ENCODE measurements at places on chromosomes 7 and 10.

DNA sequence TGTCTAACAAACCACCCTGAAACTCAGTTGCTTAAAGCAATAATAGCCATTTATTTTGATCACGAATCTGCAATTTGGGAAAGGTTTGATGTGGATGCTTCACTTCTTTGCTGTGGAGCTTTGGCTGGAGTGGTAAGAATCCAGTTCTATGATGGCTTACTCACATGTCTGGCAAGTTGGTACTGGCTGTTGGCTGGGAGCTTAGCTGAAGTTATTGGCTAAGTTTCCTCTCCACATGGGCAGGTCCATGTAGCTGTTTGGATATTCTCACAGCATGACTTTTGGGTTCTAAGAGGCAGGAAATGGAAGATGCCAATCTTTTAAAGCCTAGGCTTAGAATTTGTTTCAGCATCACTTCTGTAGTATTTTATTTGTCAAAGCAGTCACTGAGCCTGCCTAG lies 277.6 kb upstream of the NRP1 start:
- DNase-seq, result no peak

DNA sequence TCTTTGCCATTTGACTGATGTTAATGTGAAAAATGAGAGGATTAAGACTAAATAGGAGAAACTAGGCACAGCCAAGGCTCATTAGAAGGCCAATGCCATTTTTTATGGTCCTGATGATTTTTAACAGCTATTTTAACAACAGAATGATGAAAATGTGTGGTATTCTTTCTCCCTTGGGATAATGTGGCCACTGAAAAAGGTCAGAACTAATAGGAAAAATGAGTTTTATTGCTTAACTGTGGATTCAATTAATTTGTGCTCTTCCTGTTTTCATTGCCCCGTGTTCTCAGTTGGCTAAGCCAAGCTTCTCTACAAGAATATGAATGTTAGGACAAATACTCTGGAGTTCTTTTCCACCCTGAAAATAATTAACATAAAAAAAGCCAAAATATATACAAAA lies 56.6 kb downstream of the BMPER start:
- no peak for DNase-seq

- DNase-seq, result no peak
Measured at GRCh38 chr10:33098951-33099663, 141.1 kb upstream of the ITGB1 start.

- no peak for DNase-seq
Measured at GRCh38 chr10:77163670-77164348, 473.8 kb downstream of the KCNMA1 start.

DNA sequence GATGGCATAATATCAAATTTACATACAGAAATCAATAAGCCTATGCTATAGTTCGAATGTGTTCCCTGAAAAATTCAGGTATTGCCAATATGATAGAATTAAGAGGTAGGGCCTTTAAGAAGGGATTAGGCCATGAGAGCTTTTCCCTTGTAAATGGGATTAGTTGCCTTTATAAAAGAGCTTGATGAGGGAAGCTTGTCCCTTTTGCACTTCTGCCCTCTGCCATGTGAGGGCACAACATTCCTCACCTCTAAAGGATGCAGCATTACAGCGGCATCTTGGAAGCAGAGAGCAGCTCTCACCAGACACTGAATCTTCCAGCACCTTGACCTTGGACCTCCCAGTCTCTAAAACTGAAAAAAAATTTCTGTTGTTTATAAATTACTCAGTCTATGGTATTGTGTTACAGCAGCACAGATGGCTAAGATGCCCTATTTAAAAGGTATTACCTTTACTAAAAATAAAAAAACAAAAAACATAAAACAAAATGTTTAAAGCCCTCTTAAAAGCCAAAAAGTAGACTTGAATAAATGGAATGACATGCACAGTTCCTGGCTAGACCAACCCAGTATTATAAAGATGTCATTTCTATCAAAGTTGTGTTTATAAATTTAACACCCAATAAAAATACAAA lies 909.6 kb downstream of the REEP3 start:
- DNase-seq, result no peak

Measured in CD4-positive, alpha-beta T cell treated with Interleukin-21 for 1 hour (primary cell).